ENCODE measurements at places on chromosomes 5 and 9.

GRCh38 chr5:122773619-122774018 is 1.3 kb upstream of the SNX2 start:
- no peak for DNase-seq

DNA sequence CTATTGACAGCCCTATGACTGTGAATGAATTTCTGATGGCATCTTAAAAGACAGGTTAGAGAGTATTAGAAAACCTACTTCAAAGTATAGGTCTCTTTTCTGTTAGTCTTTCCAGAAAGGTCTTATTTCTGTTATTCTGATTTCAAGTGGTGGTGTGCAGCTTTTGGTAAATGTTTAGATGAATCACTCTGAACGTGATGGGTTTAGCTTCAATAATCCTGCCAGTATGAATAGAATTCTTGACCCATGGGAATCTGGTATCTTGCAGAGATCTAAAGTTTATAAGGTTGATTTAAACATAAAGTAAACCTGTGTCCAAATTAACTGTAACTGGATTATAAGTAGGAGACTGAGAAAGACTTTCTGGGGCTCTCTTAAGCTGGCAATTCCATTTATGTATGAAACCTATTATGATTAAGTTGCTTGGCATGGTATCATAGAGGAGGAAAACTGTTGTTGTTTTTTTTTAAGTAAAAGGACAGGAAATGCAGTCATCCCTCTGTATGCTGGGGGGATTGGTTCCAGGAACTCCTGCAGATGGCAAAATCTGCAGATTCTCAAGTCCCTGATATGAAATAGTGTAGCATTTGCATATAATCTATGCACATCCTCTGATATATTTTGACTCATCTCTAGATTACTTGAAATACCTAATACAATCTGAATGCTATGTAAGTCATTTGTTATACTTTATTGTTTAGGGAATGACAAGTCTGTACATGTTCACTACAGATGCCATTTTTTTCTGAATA is 77.0 kb upstream of the ADAMTS19 start:
- no peak for DNase-seq

GRCh38 chr9:137055385-137056364 is 1.8 kb upstream of the ENTPD2 start:
- DNase-seq = no peak

DNA sequence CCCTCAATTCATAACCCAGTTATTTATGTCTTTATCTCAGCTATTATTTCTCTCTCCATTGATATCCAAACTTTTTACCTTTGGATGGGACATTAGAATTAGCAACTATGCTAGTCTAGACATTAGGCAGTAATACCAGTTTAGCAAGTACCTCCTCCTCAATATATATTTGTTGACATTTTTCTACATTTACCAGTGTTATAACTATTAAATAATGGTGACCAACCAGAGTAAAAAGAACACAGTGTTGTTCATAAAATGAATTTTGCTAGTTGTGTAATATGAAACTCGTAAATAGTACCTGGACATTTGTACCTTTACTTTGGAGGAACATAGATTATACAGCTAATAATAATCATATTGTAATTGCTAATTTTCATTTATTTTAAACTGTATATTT is 554.6 kb upstream of the CDH6 start:
- DNase-seq = no peak

DNA sequence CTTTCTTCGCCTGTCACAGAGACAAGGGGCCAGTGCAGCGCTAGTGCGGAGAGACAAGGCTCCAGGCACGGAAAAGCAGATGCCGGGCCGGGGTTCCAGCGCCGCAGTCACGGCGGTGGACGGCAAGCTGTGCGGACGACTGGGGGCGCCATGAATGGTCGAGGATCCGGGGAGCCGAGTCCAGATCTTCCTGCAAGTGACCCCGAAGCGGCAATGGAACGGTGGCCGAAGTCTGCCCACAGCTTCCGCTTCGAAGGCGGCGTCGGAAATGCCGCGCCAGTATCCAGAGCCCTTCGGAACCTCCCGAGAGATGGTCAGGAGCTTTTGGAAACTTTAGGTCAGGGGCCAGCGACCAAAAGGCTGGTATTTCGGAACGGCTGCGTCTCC is 601 bp upstream of the FAF2 start:
- DNase-seq = peak; percentile 62

GRCh38 chr5:130957151-130957550 is 207.9 kb downstream of the HINT1 start:
- DNase-seq = no peak

DNA sequence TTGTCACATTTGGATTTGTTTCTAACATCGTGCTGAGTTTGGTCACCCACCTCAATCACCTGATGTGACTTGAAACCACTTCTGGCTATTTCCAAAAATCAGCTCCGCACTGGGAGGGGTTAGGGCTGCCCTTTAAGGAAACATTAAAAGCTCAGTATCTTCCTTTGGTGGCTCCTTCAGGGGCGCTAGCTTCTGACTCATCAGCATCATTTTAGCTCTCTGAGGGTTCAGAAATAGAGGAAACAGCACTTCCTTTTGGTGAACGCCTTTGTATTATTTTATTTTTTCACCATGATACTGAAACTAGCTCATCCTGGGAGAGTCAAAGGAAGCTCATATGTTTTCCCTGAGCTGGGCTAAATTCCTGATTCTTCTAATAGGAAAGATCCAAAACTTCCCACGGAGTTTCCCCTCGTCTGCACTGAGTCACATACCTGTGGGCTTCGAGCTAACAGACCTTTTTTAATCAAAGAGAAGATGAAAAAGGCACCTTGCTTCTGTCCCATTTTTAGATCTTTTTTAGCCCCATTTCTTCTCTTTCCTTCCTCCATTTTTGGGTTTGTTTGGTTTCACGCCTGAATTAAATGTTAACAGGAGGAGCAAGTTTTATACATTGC is 48.2 kb downstream of the ROPN1L start:
- DNase-seq = peak; percentile 70

- DNase-seq = no peak
Measured at GRCh38 chr5:172123269-172123692, 64.7 kb downstream of the STK10 start.

DNA sequence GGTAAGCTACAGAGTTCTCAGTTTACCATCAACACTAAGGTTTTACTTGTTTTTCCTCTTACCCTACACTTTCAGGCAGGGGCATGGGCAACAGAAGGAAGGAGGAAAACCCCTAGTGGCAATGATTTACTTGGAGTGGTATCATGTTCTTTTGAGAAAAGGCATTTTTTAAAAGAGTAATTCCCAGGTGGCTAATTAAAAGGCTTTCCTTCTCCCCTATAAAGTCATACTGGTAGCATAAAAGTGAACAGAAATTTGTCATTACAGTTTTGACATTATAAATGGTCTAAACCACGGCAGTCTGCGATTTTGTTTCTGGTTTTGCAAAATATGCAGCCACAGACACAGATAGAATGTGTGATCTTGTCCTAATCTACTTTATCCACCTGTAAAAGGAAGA is 30.9 kb upstream of the OR2K2 start:
- no peak for DNase-seq

- DNase-seq = no peak
Measured at GRCh38 chr9:108467653-108468324, 388.0 kb downstream of the ACTL7B start.

DNA sequence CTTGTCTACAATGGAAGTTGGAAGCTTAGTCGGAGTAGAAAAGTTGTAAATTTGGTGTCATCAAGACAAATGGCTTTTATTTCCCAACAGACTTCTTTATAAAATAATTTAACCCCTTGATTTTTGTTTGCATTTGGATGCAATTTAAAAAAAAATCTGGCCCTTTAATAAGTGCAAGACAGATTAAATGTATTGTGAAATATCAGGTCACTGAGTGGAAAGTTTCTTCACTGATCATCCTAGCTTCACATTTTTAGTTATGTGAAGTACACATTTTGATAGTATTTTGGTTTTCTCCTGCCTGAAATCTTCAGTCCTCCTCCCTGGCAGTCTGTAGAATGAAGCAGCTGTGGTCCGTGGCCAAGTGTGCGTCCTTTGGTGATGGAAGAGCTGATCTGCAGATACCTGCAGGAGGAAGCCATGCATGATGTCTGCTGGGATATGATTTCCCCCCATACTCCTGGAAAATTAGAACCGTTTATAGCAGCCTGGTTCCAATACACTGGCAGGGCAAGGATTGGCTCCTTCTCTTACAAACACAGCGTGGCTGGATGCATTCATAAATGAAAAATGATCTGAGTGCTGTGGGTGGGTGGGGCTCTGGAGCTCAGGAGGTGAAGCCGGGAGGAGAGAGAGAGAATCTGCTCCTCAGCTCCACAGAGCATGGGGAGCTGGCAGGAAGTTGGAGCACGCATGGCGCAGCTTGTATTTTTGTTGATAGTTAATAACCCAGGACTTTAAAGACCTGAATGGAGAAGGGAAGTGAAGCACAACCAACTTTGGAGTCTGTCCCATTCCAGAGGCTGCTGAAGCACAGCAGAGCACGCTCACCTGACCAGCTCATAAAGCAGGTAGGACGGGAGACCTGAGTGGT is 238.4 kb downstream of the GOLPH3 start:
- DNase-seq = no peak

- DNase-seq = no peak
Measured at GRCh38 chr5:165906871-165907270, 2384.6 kb upstream of the WWC1 start.

DNA sequence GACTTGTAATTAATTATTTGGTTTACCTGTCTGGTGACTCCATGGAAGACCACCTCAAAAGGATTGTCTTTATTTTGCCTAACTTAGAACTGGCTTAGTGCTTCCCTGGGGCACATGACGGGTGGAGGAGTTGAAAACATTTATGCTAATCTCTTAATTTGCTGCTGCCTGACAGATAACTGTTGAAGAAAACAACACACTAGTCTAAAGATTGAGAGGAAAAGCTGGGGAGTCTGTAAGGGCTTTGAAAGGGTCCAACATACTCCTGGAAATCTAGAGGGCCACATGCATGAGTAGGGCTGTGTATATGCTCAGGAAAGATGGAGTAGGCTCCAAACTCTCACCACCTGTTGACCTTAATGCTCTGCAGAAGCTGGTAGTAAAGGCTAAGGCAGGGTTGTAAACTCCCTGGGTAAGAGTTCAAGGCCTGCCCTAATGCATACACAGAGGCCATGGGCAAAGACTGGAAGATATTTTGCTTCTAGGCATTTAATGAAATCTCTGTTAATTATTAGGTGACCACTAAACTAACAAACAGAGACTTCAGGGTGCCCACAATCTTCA is 40.7 kb downstream of the NR3C1 start:
- DNase-seq = no peak

GRCh38 chr5:103057208-103058130 is 62.5 kb downstream of the GIN1 start:
- DNase-seq = no peak

GRCh38 chr5:91277093-91277626 is 106.0 kb downstream of the ARRDC3 start:
- no peak for DNase-seq

- DNase-seq = no peak
Measured at GRCh38 chr9:21482213-21482612, at the start of gene IFNE. IFNE (minus strand) TSS chr9:21482313; CDS start chr9:21481694, 619 bp downstream.

DNA sequence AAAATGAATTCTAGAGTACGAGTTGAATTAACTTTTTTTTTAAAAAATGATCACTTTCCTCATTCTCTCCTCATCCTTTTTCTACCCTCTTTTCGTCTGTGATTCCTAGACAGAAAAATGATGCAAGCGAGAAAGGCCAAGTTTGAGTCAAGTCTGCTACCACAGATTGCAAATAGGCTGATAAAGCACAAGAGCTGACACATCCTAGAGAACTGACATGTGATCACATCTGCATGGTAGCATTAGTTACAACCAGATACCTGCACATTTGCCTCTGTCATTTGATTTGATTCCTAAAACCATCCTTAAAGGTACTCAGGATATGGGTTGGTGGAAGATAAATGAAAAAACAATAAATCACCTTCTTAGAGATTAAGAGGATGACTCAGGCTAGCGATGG is 225.4 kb upstream of the PPP1R2B start:
- DNase-seq = no peak

- no peak for DNase-seq
Measured at GRCh38 chr9:123238365-123238764, 30.0 kb downstream of the STRBP start.
